IMR-90 (cell line): ENCODE measurements at places on chromosomes 5 and 9. TPM values are rescaled to one million over a fixed set of nuclear protein-coding genes. Genes with fewer than 3 reads are reported as not detected.

DNA sequence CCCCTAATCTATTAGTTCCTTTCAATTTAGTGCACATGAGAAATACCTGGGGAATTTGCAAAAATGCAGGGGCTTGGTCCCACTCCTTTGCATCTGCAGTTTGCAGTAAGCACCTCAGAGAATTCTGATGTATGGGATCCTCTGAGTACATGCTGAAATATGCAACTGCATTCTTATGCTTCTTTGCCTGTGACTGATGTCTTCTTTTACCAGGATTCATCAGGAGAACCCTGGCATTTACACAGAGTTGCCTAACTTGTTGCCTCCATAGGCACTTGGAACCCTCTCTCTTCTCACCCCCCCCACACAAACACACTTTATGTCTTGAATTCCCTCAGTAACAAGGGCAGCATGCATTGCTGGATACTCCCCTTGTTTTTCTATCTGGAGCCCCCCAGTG, 173.1 kb downstream of the KDM4C start:
- H3K36me3 ChIP-seq: no peaks in the 10 kb centered on the region
- H3K4me1 ChIP-seq: peaks cover 6% of the 10 kb centered on the region
- DNase-seq: peak; percentile 72
- no peaks in the 10 kb centered on the region for H3K27me3 ChIP-seq
- H3K27ac ChIP-seq: no peak overlapping the region

GRCh38 chr9:134405527-134405926, 79.3 kb downstream of the RXRA start:
- H3K27ac ChIP-seq: no peak overlapping the region
- H3K4me3 ChIP-seq: no peak overlapping the region
- H3K36me3 ChIP-seq: peaks cover 18% of the 10 kb centered on the region; the same call in 1 of the 2 replicates
- DNase-seq: no peak
- peaks cover 30% of the 10 kb centered on the region for H3K4me1 ChIP-seq

- no peak overlapping the region for H3K27ac ChIP-seq
- no peak for DNase-seq
- no peaks in the 10 kb centered on the region for H3K27me3 ChIP-seq
- peaks cover 6% of the 10 kb centered on the region; the same call in 1 of the 2 replicates for H3K4me1 ChIP-seq
- H3K36me3 ChIP-seq: no peaks in the 10 kb centered on the region
- H3K4me3 ChIP-seq: no peak overlapping the region
These were observed 161.9 kb downstream of the ARSB start for GRCh38 chr5:78823196-78823595.

DNA sequence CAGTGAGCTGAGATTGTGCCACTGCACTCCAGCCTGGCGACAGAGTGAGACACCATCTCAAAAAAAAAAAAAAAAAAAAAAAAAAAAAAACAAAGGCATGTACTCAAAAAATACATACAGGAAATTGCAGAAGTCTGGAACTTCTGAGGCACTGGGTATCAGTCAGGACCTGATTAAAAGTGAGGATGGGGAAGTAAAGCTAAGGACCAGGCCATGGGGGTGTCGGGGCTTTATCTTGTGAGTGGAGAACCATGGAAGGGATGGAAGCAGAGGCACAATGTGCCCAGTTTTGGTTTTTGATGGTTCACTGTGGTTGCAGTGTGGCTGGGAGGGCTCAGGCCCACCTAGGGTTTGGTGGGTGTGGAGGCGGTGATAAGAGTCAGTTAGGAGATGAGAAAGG, 212.7 kb upstream of the PIK3R1 start:
- H3K4me3 ChIP-seq: no peak overlapping the region
- H3K27me3 ChIP-seq: no peaks in the 10 kb centered on the region
- peaks cover 2% of the 10 kb centered on the region; the same call in 1 of the 2 replicates for H3K4me1 ChIP-seq
- no peak overlapping the region for H3K27ac ChIP-seq

OR4F3 gene
- not detected in 2 replicates for total RNA-seq
